ENCODE measurements at places on chromosomes 4 and X. TPM values are rescaled to one million over a fixed set of nuclear protein-coding genes. Genes with fewer than 3 reads are reported as not detected.
A peak's percentile ranks its signal among the peaks of the same experiment; 100 is the strongest.

DBET gene
- not detected for total RNA-seq

DNA sequence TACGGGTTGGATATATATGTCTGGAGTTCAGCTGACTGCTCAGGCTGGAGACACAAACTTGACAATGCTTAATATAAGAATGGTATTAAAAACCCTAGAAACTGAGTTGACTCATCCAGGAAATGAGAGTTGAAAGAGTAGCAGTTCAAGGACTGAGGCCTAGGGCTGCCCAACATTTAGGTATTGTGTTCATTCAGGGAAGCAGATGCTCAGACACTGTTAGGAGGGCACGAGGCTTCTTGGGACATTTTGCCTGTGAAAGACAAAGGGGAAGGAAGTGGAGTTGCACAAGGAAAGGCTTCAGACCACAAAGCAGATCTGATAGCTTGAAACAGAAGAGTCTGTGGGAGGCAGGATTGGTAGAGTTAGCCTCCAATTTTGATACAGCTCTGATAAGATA, 52.0 kb upstream of the HS3ST1 start:
- H3K4me3 ChIP-seq = no peak overlapping the region
- peaks cover 6% of the 10 kb centered on the region for H3K4me1 ChIP-seq
- H3K27ac ChIP-seq = no peak overlapping the region
- peak; percentile 52 for DNase-seq
- H3K36me3 ChIP-seq = no peaks in the 10 kb centered on the region
- no peaks in the 10 kb centered on the region for H3K27me3 ChIP-seq

- peaks cover 31% of the 10 kb centered on the region for H3K4me1 ChIP-seq
- H3K27ac ChIP-seq = peak overlapping the region; percentile 65
- H3K36me3 ChIP-seq = no peaks in the 10 kb centered on the region
- H3K27me3 ChIP-seq = no peaks in the 10 kb centered on the region
- no peak overlapping the region for H3K4me3 ChIP-seq
- peak; percentile 50 for DNase-seq
These were observed 25.4 kb downstream of the TMSB4X start for GRCh38 chrX:13000301-13000811.

DNA sequence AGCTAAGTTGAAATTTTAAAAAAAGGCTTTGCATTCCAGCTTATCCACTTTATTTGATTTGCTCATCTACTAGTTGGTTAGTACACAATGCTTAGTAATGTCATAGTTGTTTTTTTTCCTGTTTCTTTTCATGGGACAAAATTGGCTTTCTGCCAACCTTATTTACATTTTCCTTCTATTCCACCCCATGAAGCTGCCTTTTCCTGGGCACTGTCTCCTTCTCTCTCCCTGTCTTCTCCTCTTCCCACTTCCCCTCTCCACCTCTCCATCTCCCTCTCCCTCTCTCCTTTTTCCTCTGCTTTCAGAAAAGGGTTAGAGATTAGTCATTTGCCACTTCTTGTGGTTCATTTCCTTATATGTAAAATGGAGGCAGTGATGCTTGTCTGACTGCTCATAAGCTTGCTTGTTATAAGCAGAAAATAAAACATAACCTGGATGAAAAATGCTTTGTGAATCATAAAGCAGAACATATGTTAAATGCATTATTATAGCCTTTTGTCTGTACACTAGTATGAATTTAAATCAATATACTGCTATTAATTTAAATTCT, 181.9 kb downstream of the CEP135 start:
- no peak overlapping the region for H3K27ac ChIP-seq
- no peaks in the 10 kb centered on the region for H3K36me3 ChIP-seq
- no peak overlapping the region for H3K4me3 ChIP-seq
- DNase-seq = no peak
- no peaks in the 10 kb centered on the region for H3K27me3 ChIP-seq

Measured in lower lobe of right lung (tissue), 2 donors.